Activated CD4-positive, CD25-positive, alpha-beta regulatory T cell treated with anti-CD3 and anti-CD28 coated beads, Interleukin-2, amount 50 U/mL, for 24 hours (primary cell): ENCODE measurements at places on chromosomes 3 and 15.

GRCh38 chr3:125179143-125179883, 33.2 kb downstream of the SLC12A8 start:
- ATAC-seq = no peak

- ATAC-seq = no peak
Observed at GRCh38 chr3:17932136-17932771, 189.8 kb upstream of the TBC1D5 start.

GRCh38 chr3:42519568-42519962, 17.1 kb downstream of the VIPR1 start:
- ATAC-seq = peak; percentile 89

- ATAC-seq = peak; percentile 60
Observed at GRCh38 chr3:185659942-185660921, 74.1 kb downstream of the SENP2 start.

DNA sequence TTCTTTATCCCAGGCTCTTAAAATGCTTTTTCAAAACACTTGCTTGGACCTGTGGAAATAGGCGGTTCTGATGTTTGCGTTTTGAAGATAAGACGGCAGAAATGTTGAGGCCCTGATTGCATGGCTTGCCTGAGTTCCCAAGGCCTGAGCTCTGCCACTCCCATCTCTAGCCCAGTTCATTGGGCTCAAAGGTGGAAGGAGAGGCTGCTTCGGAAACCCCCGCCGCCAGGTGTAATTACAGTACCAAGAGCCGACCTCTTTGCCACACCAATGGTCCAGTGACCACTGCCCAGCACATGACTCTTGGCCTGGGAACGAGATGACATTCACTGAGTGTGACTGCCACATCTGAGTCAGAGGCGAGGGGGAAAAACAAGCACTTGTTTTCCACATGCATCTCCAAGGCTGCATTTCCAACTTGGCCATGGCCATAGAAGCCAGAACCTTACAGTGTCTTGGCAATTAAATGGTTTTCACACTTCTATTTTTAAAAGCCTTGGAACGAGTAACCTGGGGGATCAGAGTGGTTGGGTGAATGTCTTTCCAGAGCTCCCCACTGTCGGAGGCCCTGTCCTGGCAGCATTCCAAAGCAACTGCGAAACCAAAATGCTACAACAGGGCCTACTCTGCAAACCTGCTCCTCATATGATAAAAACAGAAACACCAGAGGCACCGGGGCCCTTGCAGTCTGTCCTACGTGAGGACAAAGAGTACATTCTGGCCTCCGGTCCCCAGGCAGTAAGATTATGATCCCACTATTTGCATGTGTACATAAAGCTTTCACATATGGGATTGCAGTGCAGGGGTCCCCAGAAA, 63.8 kb upstream of the CGNL1 start:
- no peak for ATAC-seq

GRCh38 chr3:151591441-151591840, 130.6 kb upstream of the IGSF10 start:
- no peak for ATAC-seq

GRCh38 chr3:21654662-21655061, 96.3 kb downstream of the ZNF385D start:
- ATAC-seq = no peak

- no peak for ATAC-seq
Observed at GRCh38 chr3:151419806-151420205, 35.3 kb upstream of the P2RY12 start.

- ATAC-seq = peak; percentile 70
Observed at GRCh38 chr15:42092398-42093318, 1.7 kb downstream of the PLA2G4D start.

DNA sequence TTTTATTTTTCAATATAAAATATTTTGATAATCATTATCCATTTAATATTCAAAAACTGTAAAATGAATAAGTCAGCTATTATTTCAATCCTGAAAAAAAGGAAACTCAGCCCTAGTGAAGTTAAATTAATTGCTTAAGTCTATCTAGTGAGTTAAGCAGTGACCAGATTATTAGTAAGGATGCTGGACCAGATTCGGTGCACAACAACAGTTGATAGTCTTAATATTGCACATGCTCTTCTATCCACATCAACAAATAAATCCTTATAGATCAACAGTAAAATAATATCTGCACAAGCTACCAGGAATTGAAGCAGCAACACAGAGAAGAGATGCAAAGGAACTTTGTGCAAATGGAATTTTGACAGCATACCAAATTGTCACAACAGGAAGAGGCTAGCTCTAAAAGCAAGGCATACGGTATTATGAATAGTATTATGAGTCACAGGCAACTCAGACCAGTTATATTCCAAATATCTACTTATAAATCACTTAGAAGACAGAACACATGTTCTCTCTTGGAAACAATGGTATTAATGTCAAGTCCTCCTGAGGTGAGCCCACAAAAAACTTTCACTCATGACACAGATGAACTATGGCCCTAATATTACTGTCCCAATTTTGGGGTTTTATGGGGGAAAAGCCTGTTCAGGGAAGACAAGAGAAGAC, 24.9 kb downstream of the VPS13C start:
- ATAC-seq = peak; percentile 75

GRCh38 chr3:127221446-127222035, 28.6 kb downstream of the PRR23E start:
- no peak for ATAC-seq

GRCh38 chr3:33006081-33006480, 54.6 kb downstream of the CCR4 start:
- peak; percentile 35 for ATAC-seq

- no peak for ATAC-seq
Observed at GRCh38 chr3:108486941-108487340, 23.5 kb downstream of the MYH15 start.

DNA sequence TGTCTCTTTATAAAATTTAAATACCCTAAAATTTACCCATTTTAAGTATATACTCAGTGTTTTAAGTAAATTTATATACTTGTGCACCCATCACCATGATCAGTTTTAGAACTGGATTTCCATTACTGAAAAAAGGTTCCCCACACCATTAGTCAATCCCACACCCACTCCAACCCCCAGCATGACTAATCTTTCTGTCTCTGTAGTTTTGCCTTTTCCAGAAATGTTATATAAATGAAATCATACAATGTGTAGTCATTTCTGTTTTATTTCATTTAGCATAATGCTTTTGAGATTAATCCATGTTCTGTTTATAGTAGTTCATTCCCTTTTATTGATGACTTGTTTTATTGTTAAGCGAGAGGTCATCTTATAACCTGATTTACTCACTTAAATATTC, 66.1 kb upstream of the LIMD1 start:
- peak; percentile 65 for ATAC-seq

DNA sequence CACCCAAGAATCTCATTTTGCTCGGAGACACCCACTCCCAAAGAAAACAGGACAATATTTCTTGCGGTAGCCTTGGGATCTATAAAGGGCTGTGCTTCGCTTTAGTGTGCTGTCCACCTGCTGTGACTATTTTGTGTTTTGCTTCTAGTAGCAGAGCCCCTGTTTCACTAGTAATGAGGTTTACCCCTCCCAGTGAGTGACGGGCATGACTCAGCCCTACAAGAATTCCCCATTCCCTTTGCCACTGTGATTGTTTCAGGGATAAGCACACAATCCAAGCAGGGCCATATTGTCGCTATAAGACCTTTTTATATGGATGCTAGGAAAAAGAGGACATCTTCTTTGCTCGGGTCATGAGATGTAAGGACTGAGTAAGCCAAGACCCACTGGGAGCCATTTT, 62.5 kb upstream of the FOXB1 start:
- no peak for ATAC-seq

DNA sequence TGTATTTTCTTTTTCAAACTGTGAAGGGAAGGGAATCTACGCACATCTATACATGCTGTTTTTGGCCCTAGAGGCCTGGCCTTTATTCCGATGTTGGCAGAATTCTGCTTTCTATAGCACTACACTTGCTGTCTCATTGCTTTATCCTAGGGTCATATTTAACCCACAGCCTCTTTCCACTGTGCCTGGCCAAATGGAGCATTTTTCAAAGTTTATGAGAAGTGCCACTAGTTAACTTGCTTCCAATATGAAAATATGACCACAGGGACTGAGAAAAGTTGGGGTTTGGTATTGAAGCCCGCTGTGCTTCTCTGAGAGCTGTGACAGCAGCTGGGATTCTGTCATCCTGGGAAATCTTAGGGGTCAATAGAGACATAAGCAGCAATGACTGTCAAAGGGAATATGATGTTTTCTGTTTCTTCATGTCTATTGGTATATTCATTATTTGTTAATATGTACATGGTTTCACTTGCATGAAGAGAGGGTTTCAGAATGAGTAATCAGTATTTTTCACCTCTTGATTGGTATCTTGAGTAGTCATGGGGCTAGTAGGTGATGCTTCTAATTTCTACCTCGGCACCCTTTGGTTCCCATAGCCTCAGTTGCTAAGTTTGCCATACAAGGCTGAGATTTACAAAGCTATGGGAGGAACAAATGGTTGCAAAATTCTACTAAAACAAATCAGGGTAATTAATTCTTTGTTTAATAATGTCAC, 275.8 kb upstream of the RBMS3 start:
- ATAC-seq = peak; percentile 68

DNA sequence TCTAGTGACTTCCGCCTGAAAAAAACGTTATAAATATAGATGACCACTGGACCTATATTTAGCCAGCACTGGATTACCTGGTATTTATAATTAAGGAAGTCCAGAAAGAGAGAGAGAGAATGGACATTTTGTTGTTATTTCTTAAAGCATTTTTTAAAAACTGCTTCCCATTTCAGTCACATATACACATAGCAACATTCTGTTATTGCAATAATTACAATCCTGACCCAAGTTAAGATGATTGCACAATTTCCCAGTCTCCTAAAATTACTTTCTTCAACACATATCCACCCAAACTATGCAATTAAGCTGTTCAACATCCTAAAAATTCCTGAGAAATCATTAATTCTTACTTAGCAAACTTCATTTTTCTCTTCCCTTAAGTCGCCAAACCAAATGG, 37.7 kb downstream of the PCSK6 start:
- no peak for ATAC-seq

GRCh38 chr3:9399746-9400145, 2.3 kb downstream of the SETD5 start:
- ATAC-seq = no peak

- ATAC-seq = no peak
Observed at GRCh38 chr3:46076606-46077005, 49.3 kb upstream of the XCR1 start.

GRCh38 chr3:184745526-184745925, 33.7 kb upstream of the MAGEF1 start:
- no peak for ATAC-seq

- ATAC-seq = no peak
Observed at GRCh38 chr15:65395567-65396202, 17.9 kb upstream of the IGDCC3 start.

DNA sequence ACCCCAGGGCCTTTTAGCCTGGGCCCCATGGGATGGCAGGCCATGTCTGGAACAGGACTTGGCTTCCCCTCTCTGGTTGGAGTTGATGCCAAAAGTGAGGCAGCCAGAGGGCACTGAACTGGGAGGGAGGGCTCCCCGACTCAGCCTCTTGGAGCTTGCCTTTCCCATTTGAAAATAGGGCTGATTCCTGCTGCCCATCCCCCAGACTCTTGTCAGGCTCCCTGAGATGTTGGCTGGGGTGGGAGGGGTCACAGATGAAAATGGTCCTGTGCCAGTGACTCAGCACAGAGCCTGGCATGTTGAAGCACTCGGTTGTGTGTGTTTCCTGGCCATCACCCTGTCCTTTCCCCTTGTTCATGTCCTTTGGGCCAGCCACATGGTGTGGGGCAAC, 6.6 kb downstream of the PPCDC start:
- ATAC-seq = no peak

DNA sequence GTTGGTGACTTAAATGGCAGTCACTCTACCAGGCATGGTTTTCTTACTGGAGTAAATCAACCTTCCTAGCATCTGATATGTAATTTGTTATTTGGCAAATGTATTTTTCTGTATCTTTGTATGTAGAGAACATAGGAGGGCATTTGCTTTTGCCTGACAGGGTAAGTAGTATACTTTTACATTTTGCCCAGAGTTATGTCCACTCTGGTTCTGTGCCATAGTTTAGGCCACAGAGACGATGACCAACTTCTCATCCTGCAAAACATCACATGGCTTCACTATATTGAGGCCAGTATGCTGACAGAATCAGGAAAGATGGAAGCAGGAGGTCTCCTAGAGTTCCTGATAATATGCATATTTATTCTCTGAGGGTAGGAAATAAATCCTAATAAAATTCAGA, 23.1 kb upstream of the ULK4 start:
- ATAC-seq = no peak

- ATAC-seq = no peak
Observed at GRCh38 chr3:101243285-101244211, 76.8 kb downstream of the IMPG2 start.

DNA sequence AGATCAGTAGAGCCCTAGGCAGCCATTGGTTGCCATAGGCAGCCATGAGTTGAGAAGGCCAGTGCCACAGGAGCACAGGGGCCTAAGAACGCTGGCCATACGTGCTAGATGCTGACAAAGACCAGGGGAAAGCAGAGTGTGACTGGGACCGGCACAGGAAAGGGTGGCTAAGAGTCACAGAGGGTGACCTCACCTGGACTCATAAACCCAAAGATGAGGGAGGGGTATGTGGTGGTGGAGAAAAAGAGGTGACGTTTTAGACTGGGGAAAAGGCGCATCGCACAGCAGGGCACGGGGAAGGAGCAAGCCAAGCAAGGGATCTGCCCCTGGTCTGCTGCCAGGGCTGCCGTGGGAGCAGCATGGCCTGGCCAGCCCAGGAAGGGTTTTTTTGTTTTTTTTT, 122.5 kb downstream of the VGLL4 start:
- no peak for ATAC-seq

DNA sequence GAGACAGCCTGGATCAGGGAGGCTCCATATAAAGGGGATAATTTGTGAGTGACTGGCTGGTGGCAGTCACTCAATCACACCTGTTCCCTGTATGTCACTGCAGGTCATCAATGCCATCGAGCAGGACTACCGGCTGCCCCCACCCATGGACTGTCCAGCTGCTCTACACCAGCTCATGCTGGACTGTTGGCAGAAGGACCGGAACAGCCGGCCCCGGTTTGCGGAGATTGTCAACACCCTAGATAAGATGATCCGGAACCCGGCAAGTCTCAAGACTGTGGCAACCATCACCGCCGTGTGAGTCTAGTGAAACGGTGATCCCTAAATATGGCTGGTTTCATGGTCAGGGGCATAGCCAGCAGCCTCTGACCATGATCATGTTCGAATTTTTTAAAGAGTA, 453.2 kb downstream of the EPHB1 start:
- ATAC-seq = no peak

GRCh38 chr3:59444676-59445075, 394.9 kb upstream of the CFAP20DC start:
- no peak for ATAC-seq

- no peak for ATAC-seq
Observed at GRCh38 chr3:42898896-42899675, 6.9 kb upstream of the ZNF662 start.

- no peak for ATAC-seq
Observed at GRCh38 chr15:68485721-68486360, 53.9 kb upstream of the ITGA11 start.
